ENCODE measurements at places on chromosomes 5 and 9.
A peak's percentile ranks its signal among the peaks of the same experiment; 100 is the strongest.

DNA sequence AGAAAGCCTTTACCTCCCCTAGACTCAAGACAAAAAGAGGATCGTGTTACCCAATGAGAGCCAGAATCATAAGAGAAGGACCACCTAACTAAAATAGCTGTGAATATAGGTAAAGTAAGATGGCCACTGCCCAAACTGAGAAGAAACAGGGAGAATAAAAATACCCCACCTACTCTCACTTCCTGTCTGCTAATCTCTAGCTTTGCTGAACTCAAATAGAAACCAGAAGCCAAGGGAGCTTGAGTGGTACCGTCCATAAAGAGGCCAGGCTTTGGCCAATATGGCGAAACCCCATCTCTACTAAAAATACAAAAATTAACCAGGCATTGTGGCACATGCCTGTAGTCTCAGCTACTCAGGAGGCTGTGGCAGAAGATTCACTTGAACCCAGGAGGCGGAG is 123.0 kb upstream of the FST start:
- no peak for DNase-seq

- DNase-seq, result no peak
These were observed 23.5 kb upstream of the SLC25A48 start for GRCh38 chr5:135811007-135811406.

DNA sequence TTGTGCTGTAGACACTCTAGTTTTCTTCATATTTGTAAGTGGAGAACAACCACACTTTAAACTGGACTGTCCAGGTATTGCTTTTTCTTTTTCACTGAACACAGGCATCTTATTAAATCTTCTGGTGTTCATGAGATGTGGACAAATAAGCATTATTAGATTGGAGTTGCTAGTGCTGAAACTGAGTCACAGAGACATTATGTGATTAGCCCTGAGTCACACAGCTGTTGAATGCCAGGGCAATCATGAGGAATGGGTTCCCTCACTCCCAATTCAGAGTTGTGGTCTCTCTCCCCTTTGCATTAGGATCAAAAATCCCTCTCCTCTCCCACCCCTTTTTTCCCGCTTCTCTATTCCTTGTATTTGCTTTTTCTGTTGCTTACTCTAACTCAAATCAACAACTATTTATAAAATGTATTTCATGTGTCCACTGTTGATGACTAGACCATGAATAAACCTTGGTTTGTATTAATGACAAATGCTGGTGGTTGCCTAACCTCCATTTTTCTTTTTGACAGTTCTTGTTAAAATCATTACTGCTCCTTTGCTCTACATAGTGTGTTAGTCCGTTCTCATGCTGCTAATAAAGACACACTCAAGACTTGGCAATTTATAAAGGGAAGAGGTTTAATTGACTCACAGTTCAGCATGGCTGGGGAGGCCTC is 738.2 kb downstream of the BRINP1 start:
- DNase-seq, result no peak

DNA sequence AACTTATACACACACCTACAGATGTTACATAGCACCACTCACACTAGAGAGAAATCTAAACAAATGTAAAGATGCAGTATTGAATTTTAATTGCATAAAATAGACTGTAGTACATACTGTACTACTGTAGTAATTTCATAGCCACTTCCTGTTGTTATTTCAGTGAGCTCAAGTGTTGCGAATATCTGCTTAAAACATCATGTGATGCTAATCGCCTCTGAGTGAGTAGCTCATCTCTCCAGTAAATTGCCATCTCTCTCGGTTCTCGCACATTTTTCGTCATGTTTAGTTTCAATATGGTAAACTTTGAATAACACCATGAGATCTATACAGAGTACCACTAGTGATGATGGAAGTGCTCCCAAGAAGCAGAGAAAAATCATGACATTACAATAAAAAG is 22.0 kb upstream of the ARHGEF28 start:
- DNase-seq, result no peak

DNA sequence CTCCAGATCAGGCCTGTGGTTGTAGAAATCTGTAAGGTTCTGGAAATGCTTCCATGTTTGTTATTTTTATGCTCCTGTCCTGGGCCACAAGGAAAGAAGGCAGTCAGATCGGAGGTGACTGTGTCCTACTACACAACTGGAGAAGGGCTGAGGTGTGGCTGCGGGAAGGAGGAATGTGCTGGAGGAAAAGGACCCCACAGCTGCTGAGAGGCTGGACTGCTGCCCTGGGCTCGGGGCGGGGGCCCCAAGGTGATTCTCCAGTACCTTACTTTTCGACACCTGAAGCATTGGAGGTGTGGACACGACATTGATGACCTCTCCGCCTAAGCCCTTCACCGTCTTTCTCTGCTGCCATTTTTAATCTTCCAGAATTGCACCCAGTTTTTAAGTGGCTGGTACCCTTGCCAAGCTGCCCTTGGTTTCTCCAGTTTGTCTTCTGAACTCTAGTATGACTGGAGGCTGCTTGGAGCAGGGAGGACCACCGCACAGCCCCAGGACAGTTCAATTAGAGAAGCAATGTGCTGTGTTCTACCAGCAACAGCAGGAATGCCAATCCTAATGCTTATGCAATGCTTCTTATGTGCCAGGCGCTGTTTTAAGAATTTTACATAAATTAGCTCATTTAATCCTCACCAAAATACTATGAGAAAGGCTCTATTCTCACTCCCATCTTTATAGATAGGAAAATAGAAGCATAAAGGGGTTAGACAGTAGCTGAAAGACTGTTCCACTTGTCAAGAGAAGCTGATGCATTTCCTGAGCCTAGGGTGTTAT is 13.5 kb upstream of the ANKRD33B start:
- no peak for DNase-seq

DNA sequence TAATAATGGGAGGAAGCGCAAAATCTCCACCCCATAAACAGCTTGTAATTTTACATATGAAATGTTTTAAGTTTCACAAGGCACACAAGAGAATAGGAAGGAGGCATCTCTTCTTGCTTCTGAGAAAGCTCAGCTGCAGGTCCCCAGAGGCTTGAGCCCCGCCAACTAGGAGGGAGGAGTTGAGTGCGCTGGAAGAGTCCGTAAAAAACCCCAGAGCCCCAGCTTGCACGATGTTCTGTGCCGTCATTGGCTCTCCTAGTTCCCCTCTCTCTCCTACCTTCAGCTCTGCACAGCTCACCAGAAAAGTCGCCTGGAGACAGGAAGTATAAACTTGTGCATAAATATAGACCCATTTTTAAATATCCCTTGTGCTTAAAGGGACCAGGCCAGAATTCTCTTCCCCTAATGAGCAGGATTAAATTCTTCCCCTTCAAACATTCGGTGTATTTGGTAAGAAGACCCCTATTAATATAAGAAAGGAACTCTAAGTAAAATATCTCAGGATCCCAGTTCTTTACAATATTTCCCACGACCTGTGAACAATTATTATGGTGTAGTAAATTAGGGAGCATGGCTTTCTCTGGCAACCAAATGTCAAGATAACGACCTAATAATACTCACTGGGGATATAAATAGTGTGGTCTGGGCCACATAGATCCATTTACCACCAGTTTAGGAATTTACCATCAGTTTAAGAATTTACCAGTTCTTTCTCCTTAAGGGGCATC is 13.7 kb downstream of the GLRX start:
- DNase-seq, result peak; percentile 55

Data from OCI-M1 (cell line).